Glutamatergic neuron (in vitro differentiated cells): ENCODE measurements at places on chromosomes 5 and 9.

DNA sequence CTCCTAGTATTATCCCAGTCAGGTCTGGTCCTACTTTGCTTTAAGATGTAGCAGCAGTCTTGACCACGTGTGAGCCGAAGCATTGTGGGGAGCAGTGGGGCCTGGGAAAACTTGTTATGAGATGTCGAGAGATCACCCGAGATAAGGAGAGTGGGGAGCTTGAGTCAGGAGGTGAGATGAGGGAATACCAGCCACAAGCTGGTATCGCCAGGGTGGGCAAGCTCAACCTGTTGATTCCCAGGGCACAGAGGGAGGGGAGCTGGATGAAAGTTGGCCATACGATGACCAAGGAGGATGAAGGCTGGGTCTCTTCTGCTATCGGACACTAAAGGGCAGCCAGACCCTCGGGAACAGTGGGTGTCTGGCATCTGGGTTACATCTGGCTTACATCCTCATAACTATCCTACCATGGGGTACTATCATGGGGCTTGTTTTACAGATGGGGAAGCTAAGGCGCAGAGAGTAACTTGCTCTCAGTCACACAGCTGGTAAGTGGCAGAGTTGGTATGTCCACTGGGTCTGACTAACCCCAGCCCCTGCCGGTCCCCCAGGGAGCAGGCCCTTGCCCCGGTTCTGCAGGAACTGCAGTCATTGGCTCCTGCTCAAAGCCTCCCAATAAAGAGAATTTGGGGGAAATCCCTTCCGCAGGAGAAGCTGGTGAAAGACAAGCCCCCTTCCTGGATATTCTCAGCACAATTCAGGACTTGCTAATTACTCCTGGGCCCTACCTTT is 13.4 kb upstream of the TIFAB start:
- DNase-seq: no peak

DNA sequence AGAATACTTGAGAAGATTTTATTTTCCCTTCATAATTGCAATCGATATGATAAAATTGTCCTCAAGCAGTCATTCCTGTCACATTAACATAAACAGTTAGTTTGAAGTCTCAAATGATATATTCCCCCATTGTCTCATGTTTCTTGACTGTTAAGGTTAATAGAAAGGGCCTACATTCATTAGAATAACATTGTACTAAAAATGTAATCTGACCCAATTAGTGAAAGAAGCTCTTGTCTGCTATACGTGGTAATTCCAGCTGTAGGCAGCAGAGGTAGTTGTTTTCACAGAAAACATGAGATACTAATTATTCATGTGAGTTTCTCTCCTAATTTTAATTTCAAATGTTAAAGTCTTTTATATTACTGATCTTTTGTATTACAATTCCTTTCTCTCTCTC is 25.9 kb upstream of the AP3B1 start:
- no peak for DNase-seq

DNA sequence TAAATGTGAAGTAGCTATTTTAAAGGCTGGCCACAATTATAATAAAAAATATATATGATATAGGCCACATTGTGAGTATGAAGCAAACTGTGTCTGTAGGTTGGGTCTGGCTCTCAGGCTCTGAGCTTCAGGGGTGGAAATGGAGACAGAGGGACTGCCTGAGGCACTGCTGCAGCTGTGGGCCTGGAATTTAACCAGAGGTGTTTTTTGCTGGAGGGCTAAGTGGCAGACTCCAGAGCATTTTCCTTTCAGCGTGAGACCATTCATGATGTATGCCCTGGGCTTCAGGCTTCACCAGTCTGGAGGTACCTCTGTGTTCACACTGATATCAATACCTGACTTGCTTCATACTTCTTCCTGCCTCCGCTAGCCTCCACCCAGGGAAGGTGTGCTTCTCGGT is 64.9 kb upstream of the IL12B start:
- DNase-seq: no peak

- DNase-seq: no peak
Measured at GRCh38 chr5:147911427-147911826, 5.1 kb upstream of the C5orf46 start.
